Retina (tissue), 1 donor: ENCODE measurements at places on chromosomes 5 and 9.
A peak's percentile ranks its signal among the peaks of the same experiment; 100 is the strongest.

GRCh38 chr5:150352244-150353031, 5.1 kb upstream of the TCOF1 start:
- DNase-seq = no peak

- no peak for DNase-seq
Observed at GRCh38 chr9:123062351-123063176, 29.1 kb downstream of the GPR21 start.

- DNase-seq = no peak
Observed at GRCh38 chr9:1977026-1977425, 38.1 kb upstream of the SMARCA2 start.

DNA sequence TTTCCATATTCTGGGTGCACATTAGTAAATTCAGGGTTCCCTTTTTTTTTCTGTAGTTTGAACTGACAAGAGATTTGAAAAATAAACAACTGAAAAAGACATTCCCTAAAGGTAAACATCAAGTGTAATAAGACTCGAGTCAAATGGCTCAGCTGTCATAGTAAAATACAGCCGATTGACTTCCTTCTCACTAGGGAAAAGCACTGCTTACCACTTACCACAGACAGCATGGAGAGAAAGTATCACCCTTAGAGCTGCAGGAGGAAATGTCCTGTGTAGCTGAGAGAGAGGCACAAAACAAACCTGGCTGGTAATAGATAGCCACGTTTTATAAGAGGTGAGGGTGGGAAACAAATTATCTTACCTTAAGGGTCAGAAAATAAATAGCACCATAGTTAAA, 12.1 kb upstream of the DMAC1 start:
- DNase-seq = peak; percentile 17

- DNase-seq = peak; percentile 66
Observed at GRCh38 chr5:154368041-154368800, 77.6 kb upstream of the SAP30L start.

DNA sequence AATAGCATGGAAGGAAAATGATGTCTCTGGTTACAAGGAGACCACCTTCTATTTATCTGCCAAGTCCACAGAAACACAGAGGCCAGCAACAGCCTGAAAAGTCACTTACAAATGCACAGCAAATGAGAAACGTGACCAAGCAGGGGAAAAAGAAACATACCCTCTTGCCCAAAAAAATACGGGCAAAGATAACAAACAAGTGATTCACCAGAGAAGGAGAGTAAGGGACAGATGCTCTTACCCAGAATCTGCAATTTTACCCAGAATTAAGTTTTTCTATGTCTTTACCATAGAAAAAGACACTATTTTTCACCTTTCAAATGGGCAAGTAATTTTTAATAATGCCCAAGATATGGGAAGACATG, 28.1 kb downstream of the CAMSAP1 start:
- no peak for DNase-seq

GRCh38 chr5:81183811-81184748, 49.0 kb upstream of the CKMT2 start:
- DNase-seq = peak; percentile 40

DNA sequence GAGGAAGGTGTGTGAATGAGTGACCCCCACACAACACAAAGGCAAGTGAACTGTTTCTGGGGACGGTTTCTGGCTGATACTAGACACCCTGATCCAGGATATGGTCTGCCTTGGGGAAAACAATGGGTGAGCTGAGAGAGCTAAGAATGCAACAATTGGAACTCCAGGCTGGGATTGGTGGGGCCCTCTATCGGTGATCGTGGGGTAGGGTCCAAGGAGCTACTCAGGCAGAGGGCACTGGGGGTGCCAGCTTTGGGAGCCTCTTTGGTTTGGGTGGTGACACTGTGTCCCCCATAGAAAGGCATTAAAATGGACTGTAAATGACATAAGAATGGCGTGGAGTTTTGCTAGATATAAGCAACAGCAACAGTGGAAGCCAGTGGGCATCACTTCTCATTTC, 439.1 kb downstream of the DMAC1 start:
- no peak for DNase-seq

GRCh38 chr5:2864515-2865105, 113.1 kb upstream of the IRX2 start:
- DNase-seq = no peak

DNA sequence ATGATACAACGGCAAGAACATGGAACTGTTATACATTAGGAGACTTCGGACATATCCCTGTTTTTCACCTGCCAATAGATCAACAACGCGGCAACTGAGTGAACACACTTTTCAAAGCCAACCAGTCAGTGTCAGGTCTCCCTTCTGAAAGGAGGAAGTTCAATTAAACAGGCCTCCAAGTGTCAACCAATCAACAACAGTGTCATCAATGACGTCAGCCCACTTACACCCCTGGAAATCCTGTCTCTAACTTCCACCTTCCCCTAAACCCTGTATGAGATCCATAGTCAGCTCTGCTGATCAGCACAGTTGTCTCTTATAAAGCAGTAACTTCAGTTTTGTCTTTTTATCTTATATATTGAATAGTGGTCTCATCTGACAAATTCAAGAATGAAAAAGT, 36.6 kb downstream of the DMRT3 start:
- no peak for DNase-seq

GRCh38 chr9:108162664-108163063, 673.1 kb upstream of the KLF4 start:
- DNase-seq = no peak

DNA sequence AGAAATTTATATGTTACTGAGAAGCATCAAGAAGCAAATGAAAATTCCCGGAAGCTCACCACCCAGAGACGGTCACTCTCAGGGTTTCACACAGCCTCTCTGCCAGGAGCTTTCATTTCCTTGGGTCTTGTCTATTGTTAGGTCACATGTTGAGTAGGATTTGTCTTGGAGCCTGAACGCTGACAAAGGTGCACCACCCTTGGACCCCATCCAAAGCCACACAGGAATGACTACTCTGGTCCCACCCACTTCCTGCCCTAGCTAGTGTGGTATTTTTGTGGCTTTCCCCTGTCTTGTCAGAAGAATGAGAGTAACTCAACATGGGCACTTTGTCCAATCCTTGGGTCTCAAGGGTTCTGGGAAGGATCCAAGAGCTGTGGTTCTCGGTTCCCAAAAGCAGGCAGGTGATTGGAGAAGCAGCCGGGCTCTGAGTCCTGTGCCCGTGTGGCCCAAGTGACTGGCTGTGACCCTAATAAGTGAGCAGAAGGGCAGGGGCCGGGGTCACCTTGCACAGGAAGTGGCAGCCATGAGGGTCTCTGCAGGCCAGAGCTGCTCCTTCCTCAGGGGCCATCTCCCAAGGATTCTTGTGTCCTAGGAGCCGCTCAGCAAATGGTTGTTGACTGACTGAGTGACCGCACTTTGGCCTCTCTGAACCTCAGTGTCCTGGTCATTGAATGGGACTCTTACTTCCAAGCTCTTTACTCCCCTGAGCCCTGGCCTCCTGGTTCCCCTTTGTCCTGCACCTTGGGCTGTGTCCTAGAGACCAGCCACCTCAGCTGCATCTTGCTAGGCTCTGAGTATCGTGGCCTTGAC, 6.9 kb downstream of the FGD3 start:
- DNase-seq = no peak

DNA sequence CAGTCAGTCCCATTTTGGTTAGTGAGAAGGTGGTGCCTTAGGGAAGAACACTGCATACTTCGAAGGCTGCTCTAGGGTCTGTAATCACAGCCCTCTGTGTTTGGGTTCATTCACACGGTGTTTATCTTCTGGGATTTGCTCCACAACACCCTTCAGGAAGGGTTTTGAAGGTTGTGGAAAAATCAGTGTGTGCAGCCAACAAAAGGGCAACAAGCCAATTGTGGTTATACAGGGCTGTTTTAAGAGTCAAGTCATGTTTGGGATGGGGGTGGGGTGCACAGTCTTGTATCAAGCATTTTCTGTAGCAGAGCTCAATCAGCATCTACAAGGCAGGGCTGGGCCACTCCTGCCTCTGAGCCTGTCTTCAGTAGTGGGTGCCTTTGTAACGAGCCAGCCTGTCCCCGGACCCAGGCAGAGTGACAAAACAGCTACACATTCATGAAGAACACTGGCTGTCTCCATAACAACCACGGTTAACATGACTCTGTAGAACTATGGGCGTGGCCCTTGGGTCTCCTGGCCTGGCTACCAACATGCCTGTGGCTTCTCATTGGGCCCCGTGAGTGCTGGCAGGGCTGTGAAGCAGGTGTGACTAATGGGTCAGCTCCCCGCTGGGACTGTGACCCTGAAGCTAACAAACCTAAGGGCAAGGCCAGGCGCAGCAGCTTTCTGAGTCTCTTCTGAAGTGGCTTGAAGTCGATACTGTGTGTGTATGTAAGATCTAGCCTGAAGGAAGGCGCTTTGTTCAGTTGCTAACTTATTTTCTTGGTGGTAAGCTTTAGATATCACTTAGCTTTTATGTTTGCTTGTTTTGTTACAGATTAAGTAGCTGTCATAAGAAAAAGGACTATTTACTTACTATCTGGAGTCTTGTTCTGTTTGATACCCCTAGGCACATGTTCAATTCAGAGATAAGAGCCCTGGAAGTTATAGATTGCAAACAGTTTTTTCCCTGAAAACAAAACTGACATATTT, 27.9 kb upstream of the GOLM1 start:
- DNase-seq = peak; percentile 84

- DNase-seq = peak; percentile 52
Observed at GRCh38 chr5:142589720-142590119, 96.2 kb downstream of the FGF1 start.

GRCh38 chr5:30997681-30998080, 195.8 kb upstream of the CDH6 start:
- no peak for DNase-seq

DNA sequence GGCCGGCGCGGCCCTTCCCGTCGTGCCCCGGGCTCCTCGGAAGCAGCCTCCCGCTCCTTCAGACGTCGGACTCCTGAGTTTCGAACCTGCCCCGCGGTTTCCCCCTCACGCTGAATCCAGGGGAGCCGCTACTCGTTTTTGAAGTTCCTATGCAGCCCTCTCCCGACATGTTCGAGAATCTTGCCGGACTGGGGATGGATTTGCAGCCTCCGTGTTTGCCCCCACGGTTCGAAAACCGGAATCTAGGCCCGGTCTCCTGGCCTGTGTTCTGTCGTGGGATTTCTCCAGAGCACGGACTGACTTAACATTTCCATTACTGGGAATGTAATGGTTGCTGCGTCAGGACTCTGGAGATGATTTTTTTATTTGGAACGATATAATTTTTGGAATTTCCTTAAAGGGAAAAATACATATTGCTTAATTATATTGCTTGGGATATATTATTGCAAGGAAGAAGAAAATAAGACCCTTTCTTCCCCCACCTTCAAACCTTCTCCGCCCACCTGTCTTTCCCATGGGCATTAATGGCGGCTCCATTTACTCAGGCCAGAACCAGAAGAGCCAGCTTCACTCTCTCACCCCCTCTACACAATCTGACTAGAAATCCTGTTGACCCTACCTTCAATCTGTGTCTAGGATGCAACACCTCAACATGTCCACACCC, 8.5 kb upstream of the MGAT1 start:
- no peak for DNase-seq

GRCh38 chr9:110015759-110016158, 192.2 kb downstream of the C9orf152 start:
- no peak for DNase-seq

GRCh38 chr9:122402874-122403273, 32.0 kb downstream of the PTGS1 start:
- no peak for DNase-seq

GRCh38 chr5:38916802-38917201, 71.0 kb downstream of the OSMR start:
- DNase-seq = no peak

DNA sequence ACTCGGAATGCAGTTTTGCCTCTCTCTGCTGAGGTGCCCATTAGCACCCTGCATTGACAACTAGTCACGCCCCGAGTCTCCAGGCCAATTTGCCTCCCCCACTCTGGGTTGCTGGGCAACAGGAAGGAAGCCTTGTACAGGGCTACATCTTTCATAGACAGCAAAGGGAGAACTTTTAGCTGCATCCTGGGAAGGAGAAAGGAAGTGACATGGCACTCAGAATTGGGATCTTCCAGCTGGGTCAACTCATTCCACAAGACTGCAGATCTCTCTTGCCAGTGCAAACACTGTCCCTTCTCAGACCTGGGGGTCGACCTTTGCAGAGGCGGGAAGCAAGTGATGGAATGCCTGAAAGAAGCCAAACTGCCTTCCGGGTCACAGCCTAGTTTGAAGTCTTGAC, 282.0 kb downstream of the SLIT3 start:
- DNase-seq = no peak

GRCh38 chr5:43075319-43076293, 35.5 kb upstream of the ANXA2R start:
- no peak for DNase-seq

DNA sequence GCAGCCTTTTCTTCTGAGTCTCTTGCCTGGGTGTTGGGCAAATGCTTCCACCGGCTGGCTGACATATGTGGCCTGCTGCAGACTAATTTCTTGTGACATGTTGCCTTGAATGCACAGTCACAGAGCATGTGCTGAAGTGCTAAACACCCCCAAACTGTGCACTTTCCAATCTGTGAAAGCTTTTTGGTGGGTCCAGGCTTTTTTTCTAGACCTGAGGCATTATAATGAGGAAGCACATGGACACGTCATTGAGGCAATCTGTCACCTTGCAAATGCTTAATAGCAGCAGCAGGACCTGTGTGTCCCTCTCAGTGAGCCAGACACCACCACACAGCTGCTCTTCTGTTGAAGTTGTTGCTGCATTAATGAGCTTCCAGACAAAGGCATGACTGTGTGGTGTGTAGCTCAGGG, 274.7 kb downstream of the ELAVL2 start:
- DNase-seq = peak; percentile 86

GRCh38 chr9:9893837-9894236, 719.0 kb downstream of the PTPRD start:
- DNase-seq = no peak

- no peak for DNase-seq
Observed at GRCh38 chr9:76044266-76044819, 153.9 kb downstream of the PCSK5 start.

DNA sequence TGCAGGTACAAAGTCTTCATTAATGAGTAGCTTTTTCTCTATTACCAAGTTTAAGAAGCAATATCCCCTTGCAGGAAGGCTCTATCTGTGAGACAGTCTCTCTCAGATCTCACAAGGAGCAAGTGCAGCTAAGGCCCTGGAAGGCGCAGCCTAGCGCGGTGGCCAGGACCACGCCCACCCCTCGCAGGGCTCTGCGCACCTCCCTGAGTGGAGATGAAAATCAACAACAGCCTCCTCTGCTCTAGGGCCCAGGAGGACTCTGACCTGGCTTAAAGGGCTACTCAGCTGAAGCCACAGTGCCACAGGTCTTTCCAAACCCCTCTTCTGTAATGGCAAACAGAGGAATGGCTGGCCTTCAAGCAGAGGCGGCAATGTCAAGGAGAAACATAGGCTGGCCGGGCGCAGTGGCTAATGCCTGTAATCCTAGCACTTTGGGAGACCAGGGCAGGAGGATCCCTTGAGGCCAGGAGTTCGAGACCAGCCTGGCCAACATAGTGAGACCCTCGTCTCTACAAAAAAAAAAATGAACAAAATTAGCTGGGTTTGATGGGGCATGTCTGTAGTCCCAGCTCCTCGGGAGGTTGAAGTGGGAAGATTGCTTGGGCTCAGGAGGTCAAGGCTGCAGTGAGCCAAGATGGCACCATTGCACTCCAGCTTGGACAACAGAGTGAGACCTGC, 11.9 kb downstream of the SEC16A start:
- DNase-seq = no peak

GRCh38 chr9:98195671-98196070, 3.2 kb upstream of the CORO2A start:
- DNase-seq = no peak
